ENCODE measurements at places on chromosomes 11 and 22.

DNA sequence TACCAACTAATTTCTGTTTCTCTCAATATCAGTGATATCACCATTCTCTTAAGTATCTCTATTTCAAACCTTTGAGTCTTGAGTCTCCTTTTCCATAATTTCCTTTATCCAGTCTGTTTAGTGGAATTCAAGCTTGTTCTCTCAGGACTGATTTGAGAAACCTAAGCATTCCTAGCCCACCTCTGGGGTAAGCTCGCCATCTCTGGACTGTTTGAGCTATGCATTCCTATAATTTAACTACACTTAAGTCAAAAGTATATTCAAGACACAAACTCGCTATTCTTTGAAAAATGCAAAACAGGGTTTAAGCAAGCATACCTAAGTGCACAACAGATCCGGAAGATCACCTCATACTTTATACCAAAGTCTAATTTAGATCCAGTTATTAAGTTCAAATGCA lies 2.1 kb upstream of the DLAT start:
- DNase-seq = no peak

DNA sequence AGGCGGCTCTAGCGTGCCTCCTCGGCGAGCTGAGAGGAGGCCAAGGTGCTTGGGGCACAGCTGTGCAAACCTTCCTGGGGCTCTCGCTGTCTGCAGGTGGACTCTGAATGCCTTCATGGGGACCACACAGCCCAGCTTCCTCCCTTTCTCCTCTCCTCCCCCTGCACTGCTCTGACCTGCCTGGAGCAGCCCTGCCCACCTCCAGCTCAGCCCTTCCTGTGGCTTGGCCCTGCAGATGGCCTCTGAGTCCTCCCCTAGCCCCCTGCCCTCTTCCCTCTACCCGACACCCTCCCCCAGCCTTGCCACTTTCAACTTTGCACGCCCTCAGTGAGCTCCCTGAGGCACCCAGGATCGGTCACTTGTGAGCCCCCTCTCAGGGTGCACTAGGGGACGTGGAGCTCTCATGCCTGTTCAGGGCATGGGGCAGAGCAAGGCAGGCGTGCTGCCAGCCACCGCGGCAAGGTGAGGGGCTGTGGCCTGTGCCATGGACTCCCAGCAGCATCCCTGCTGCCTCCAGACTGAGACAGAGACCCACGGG lies 31.4 kb downstream of the PPM1F start:
- no peak for DNase-seq

DNA sequence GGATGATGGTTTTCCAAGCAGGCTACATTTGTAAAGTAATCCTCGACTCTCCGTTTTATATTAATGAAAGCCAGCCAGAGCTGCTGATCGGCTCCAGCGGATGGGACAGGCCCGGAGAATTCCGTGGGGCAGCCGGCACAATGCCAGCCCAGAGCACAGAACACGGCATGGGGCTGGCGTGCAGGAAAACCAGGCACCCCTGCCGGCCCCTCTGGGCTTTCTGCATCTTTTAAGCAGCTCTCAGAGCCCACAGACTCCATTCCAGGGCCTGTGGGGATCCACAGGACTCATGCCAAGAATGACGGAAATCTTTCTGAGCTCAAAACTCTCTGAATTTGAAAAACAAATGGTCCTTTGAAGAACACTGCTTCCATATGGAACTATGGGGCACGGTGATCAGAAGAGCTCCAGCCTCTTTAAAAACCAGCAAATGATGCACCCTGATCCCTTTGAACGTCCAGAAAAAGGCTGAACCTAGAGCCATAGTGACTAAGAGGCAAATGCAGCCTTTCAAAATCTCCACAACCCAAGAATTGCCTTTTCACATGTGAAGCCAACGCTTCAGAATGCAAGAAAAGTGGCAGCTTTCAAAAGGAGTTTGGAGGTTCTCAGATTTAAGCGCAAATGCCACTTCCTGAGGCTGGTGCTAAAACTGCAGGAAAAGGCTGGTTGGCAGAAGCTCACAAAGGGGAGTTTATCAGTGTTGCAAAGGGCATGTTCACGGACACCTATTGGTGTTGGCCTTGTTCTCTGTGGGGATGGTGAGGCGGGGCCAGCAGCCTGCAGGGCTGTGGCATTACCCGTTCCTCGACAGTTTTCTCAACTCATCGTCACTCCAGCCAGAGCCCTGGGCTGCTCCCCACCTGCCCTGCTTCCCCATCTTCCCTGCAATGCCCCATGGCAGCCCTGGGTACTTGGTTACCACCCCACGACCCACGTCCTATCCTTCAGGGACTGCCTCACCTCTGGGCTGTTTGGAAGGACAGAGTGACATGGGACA lies 212.5 kb downstream of the CTTN start:
- no peak for DNase-seq

GRCh38 chr22:50582493-50583293 lies at the start of gene CHKB:
Gene CHKB, minus strand, starts transcription at chr22:50582849. Its CDS starts 68 bp downstream, at chr22:50582781.
- DNase-seq = peak; percentile 90

GRCh38 chr11:14380947-14381561 lies 22.1 kb upstream of the RRAS2 start:
- no peak for DNase-seq

GRCh38 chr11:93545566-93545965 lies 2.4 kb upstream of the SMCO4 start:
- no peak for DNase-seq

DNA sequence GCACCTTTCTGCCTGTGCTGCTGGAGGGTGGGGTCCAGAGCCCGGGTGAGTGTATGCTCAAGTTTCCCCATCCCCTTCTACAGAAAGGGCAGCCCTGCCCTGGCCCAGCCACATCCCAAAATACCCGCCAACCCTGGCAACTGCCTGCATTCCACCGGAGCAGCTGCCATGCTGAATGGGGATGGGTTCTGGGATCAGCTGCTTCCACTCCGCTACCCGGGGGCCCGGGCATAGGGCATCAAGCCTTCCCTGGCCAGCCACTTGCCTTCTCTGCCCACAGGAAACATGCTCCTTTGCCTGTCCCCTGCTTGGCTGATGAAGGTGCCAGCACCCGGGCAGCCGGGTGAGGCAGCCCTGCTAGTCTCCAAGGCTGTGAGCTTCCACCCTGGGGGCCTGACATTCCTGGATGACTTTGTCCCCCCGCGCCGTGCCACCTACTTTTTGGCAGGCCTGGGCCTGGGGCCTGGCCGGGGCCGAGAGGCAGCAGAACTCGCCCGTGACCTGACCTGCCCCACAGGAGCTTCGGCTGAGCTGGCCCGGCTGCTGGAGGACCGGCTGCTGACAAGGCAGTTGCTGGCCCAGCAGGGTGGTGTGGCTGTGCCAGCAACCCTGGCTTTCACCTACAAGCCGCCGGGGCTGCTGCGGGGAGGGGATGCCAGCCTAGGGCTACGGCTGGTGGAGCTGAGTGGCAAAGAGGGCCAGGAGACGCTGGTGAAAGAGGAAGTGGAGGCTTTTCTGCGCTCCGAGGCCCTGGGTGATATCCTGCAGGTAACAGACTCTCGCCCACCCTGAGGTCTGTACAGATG lies 3.2 kb downstream of the CARNS1 start:
- DNase-seq = no peak

DNA sequence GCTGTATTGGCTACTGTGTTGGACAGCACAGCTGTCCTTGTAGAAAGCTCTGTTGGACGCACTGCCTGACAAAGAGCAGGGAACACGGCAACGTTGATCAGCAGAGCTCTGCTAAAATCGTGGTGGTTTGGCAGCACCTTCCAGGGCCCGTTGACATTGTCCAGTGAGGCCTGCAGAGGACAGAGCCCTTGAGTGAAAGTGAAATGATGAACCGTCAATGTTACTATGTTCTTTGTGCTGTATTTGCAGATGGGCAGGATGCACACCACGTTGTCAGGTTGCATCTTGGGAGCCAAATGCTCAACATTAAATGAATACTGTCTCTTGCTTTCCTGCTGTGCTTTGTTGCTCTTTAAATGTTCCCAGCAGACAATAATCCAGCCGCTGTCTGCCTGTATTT lies 69.7 kb downstream of the NELL1 start:
- DNase-seq = no peak

- DNase-seq = no peak
These were observed 5.1 kb downstream of the PRDM10 start for GRCh38 chr11:129997513-129997912.

- no peak for DNase-seq
These were observed 25.6 kb downstream of the FLI1 start for GRCh38 chr11:128719556-128719824.

- DNase-seq = no peak
These were observed 270.6 kb downstream of the FAT3 start for GRCh38 chr11:92495107-92495793.

- DNase-seq = no peak
These were observed 55.7 kb downstream of the ATM start for GRCh38 chr11:108278546-108278945.

GRCh38 chr22:47055921-47056320 lies 293.5 kb downstream of the TBC1D22A start:
- DNase-seq = no peak

DNA sequence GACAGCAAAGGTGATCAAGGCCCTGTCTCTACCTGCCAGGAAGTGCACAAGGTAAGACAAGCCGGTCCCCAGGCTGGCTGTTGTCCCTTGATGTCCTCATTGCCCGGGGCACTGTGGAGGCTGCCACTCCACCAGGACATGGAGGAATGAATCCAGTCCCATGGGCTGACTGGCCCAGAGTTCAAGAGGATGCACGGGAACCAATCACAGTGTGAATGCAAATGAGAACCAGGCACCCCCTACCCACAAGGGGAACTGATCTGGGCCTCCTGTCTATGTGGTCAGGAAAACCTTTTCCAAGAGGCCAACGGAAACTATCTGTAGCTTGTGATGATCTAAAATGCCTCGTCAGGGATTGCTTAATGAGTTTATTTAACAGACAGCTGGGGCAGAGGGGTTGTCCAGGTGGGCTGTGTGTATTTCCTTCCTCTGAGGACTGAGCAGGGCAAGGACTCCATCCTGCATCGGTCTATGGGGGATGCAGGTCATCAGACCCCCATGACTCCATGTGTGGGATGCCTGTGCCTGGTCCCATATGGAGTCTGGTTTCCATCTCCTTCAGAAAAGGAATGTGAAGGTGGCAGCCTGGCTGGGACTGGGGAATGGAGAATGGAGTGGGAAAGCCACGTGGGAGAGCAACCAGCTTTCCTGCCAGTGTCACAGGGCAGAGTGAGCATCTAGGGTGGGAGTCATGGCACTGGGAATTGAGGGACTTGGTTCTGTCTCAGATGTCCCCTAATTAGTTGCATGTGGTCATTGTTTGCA lies 60.5 kb downstream of the CD82 start:
- no peak for DNase-seq

- DNase-seq = no peak
These were observed 10.5 kb downstream of the EMSY start for GRCh38 chr11:76455331-76455730.

DNA sequence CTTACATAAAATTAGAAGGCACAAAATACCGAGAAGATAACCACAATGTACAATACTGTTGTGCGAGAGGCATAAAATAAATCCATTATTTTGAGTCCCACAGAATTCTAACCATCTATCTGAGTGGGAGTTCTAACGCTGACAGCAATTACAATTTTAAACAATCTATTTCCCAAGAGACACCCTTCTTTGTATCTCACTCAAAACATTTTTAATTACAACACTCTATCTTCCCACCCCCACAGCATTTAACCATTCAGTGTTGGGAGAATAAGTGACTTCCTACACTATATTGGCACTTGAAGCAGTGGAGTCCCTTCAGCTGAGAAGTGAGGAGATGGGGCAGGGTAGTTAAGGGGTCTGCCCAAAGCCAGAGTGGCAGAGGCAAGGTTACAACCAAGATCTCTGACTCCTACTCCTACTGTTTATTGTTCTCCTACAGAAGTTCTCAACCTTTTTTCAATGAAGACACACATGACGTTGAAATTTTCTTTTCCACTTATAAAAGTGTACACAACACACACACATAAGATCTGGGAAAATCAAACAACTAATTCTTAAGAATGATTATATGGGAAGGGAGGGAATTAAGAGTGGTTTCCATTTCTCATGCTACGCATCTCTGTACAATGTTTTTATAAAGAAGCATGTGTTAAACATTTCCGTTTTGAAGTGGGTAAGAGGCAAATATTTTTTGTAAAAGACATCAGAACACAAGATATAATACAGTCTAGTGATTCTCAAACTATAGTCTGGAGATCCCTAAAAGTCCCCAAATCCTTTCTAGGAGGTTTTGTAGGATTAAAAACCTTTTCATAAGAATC lies 10.9 kb downstream of the SLC25A17 start:
- DNase-seq = no peak

DNA sequence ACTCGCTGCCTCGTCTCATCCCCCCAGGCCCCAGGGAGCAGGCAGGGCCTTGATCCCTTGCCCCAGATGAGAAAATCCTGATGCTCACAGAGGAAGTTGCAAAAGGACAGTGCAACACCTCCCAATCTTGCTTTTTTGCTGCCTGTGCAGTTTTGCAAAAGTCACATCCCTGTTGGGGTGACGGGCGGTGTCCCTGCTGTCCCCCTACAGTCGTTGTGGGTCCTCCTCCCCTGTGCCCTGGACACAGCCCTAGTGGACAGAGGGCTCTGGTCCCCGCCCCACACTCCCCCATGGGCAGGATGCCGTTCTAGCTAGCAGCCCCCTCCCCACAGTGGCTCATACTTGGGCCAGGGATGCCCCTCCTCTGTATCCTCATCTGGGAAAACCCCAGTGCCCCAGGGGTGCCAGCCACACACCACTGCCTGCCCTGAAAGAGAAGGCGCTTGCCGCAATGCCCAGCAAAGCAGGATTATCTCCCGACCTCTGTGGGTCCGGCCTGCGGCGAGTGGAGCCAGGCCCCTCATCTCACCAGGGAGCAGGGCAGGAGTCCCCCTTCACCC lies 18.4 kb upstream of the CTSD start:
- no peak for DNase-seq

- no peak for DNase-seq
These were observed 13.8 kb downstream of the LARGE1 start for GRCh38 chr22:33906475-33906874.

- DNase-seq = no peak
These were observed 15.7 kb downstream of the RNH1 start for GRCh38 chr11:491358-491757.

DNA sequence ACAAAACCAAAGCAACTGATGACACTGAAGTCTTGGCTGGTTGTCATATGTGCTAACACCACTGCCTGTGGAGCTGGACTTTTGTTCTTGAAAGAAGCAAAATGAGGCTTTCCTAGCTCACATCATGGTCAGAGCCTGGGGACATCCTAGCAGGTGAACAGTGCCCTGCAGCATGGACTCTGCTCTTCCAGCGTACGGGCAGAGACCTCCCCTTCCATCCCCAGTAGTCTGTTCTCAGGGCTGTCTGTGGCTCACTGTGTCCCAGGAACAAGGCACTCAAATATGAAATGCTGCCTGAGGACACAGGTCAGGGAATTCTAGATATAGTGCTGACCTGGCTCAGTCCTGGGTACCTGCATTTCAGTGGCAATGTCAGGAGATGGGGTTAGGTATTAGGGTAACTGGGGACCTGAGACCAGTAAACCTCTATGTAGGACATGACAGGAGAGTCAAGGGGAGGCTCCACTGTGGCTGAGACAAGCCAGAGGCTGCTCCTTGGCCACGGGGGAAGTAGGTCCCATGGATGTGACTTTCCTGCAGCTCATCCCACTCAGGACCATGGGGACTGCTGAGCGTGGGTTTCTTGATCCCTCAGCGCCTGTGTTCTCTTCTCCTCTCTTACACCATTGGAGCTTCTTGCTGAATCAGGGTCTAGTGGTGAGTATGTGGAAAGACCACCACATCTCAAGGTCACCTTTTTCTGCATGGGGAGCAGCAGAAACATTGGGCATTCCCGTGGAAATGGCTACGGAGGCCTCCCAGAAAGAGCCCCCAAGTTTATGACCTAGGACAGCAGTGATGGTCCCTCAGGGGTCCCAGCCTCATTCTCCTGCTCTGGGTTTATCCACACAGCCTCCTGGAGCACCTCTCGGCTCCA lies 80.1 kb downstream of the ZNF280B start:
- no peak for DNase-seq

Measured in stimulated activated CD8-positive, alpha-beta memory T cell treated with anti-CD3 and anti-CD28 coated beads, Interleukin-4, amount 100 ng/mL, for 1 hour (primary cell).